ENCODE measurements at places on chromosomes 7 and 10.

- no peak overlapping the region for H3K4me3 ChIP-seq
- peaks cover 53% of the 10 kb centered on the region for H3K4me1 ChIP-seq
- H3K36me3 ChIP-seq: no peaks in the 10 kb centered on the region
These were observed 41.7 kb upstream of the DUSP5 start for GRCh38 chr10:110456046-110456445.

DNA sequence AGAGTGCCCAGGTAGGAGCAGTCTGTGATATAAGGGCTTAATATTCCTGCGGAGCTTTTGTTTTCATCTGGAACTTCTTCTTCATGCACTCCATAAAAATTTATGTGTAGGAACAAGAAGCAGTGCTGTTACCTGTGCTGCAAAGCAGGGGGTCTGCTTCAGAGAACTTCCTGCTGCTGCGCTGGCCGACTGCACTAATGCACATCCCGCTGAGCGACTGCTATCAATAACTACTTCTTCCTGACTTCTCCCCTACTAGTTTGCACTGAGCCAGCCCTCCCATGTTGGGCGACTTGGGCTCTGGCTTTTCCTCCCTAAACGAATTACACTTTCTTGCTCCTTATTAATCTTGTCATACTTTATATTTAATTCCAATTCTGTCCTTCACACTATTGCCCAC lies 150.3 kb downstream of the NEBL start:
- no peak overlapping the region for H3K4me3 ChIP-seq
- H3K27ac ChIP-seq: no peak overlapping the region
- H3K36me3 ChIP-seq: no peaks in the 10 kb centered on the region
- H3K27me3 ChIP-seq: no peaks in the 10 kb centered on the region
- DNase-seq: no peak
- no peaks in the 10 kb centered on the region for H3K4me1 ChIP-seq

GRCh38 chr10:12603766-12604470 lies 254.6 kb downstream of the CAMK1D start:
- H3K36me3 ChIP-seq: no peaks in the 10 kb centered on the region
- H3K27ac ChIP-seq: no peak overlapping the region
- H3K27me3 ChIP-seq: no peaks in the 10 kb centered on the region
- no peak overlapping the region for H3K4me3 ChIP-seq

- H3K27ac ChIP-seq: no peak overlapping the region
- H3K27me3 ChIP-seq: no peaks in the 10 kb centered on the region
- H3K4me1 ChIP-seq: no peaks in the 10 kb centered on the region
These were observed 1.4 kb upstream of the GIMAP5 start for GRCh38 chr7:150735596-150736358.

DNA sequence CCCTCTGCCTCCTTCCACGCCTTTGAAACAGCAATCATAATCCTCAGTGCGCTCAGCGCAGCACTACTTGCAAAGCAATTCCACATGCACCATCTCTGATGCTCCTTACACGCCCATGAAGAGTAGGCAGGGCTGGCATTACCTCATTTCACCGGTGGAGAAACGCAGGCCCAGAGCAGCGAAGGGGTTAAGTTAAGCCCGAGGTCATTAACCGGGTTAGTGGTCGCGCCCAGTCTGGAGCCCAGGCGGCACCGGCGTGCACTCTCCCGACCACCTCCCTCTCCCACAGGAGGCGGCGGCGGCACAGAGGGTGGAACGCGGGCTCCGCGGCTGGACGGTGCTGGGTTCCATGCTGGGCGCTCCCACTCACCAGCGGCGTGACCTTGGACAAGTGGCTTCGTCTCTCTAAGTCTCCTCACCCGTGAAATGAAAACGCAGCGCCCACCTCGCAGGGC lies 515 bp downstream of the FASTK start:
- no peaks in the 10 kb centered on the region for H3K27me3 ChIP-seq
- H3K36me3 ChIP-seq: 0 out of 2 replicates have a peak, but pooled peaks cover 3% of the 10 kb centered on the region
- H3K27ac ChIP-seq: peak overlapping the region; percentile 45
- DNase-seq: peak; percentile 43

GRCh38 chr7:99679400-99680191 lies at the start of gene CYP3A5:
Gene CYP3A5 (minus strand): TSS chr7:99679996. CDS start chr7:99679896, 100 bp downstream.
- H3K4me1 ChIP-seq: no peaks in the 10 kb centered on the region
- no peak within 1 kb of the TSS for H3K27ac ChIP-seq
- H3K36me3 ChIP-seq: no peaks in the 10 kb centered on the region
- no peak for DNase-seq

DNA sequence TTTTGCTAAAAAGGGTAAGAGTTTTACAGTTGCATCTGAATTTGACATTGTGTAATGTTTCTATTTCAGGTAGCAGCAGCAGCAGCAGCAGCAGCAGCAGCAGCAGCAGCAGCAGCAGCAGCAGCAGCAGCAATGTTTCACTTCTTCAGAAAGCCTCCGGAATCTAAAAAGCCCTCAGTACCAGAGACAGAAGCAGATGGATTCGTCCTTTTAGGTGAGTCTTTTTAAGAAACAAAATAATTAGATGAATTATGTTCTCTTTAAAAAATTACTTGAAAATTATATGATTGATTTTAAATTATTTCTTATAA lies 32.6 kb downstream of the UMAD1 start:
- peak overlapping the region; percentile 1 for H3K4me3 ChIP-seq
- no peaks in the 10 kb centered on the region for H3K36me3 ChIP-seq
- H3K27me3 ChIP-seq: no peaks in the 10 kb centered on the region
- no peak overlapping the region for H3K27ac ChIP-seq
- DNase-seq: peak; percentile 40

- H3K27me3 ChIP-seq: peaks cover 5% of the 10 kb centered on the region
- H3K27ac ChIP-seq: no peak overlapping the region
- DNase-seq: no peak
- H3K4me1 ChIP-seq: no peaks in the 10 kb centered on the region
These were observed 25.9 kb upstream of the GOLGA7B start for GRCh38 chr10:97823734-97824133.

- H3K4me1 ChIP-seq: peaks cover 13% of the 10 kb centered on the region
- H3K27ac ChIP-seq: no peak within 1 kb of the TSS
- peak; percentile 87 for DNase-seq
- H3K4me3 ChIP-seq: peak within 1 kb of the TSS; percentile 90
- no peaks in the 10 kb centered on the region for H3K27me3 ChIP-seq
- H3K36me3 ChIP-seq: no peaks in the 10 kb centered on the region
These were observed at the start of gene RTKN2 for GRCh38 chr10:62268399-62269114. Gene RTKN2 (minus strand): TSS chr10:62268844. CDS start chr10:62268610, 234 bp downstream.

GRCh38 chr10:66218981-66219587 lies 706.8 kb upstream of the LRRTM3 start:
- no peaks in the 10 kb centered on the region for H3K4me1 ChIP-seq
- no peaks in the 10 kb centered on the region for H3K27me3 ChIP-seq
- no peak for DNase-seq

GRCh38 chr7:135855846-135856245 lies 107.2 kb upstream of the FAM180A start:
- no peak overlapping the region for H3K27ac ChIP-seq
- H3K4me1 ChIP-seq: peaks cover 8% of the 10 kb centered on the region
- peak; percentile 84 for DNase-seq
- no peaks in the 10 kb centered on the region for H3K36me3 ChIP-seq
- H3K27me3 ChIP-seq: no peaks in the 10 kb centered on the region
- no peak overlapping the region for H3K4me3 ChIP-seq

GRCh38 chr7:111059833-111060232 lies 31.1 kb upstream of the LRRN3 start:
- no peaks in the 10 kb centered on the region for H3K36me3 ChIP-seq
- no peaks in the 10 kb centered on the region for H3K27me3 ChIP-seq
- H3K4me1 ChIP-seq: no peaks in the 10 kb centered on the region
- no peak overlapping the region for H3K4me3 ChIP-seq

DNA sequence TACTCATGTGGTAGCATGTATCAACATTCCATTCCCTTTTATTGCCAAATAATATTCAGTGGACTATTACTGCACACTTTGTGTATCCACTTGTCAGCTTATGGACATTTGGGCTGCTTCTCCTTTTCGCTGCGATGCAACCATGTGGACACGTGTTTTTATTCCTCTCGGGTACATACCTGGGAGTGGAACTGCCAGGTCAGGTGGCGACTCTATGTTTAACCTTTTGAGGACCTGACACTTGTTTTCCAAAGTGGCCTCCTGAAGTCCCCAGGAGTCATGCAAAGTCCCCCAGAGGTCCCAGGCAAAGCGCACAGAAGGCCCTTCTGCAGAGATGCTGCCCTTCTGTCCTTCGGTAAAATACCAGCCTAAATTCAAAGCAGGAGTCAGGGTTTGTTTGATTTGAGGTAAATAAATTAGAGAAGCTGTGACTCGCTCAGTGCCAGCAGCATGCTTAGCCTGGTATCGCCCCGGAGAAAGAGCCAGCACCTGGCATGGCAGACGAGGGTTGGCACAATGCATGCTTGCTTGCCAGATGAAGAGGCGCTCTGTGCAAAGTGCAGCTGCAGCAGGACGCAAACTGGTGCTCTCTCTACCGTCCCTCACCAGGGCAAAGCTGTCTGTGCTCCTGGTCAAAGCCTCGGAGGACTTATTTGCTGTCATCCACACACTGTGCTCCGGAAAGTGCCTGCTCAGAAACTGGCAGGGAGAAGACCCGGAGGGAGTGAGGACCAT lies 37.8 kb downstream of the HIPK2 start:
- no peaks in the 10 kb centered on the region for H3K27me3 ChIP-seq
- no peaks in the 10 kb centered on the region for H3K36me3 ChIP-seq
- no peak for DNase-seq
- H3K4me3 ChIP-seq: no peak overlapping the region

- no peak for DNase-seq
- H3K4me1 ChIP-seq: peaks cover 8% of the 10 kb centered on the region
- H3K36me3 ChIP-seq: no peaks in the 10 kb centered on the region
- no peak overlapping the region for H3K4me3 ChIP-seq
These were observed 160.6 kb upstream of the ADO start for GRCh38 chr10:62643606-62644587.

DNA sequence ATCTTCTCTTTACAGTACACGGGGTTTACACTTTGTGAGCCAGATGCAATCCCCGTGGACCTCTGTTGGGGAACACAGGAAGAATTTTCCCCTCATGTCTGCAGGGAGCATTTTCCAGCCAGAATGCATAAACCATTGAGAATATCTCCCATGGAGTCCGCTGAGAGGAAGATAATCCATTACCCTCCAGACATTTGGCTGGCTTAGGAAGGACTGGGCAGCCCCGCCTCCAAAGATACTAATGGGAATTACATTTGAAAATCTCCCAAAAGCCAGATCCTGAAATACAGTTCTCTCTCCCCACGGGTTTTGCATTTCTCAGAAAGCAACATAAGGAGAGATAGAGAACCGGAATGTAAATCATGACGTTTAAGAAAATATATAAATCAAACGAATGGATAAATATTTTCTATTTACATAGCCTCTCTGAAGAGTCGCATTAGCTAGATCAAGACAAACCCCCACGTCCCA lies 53.5 kb downstream of the TRIL start:
- H3K27ac ChIP-seq: no peak overlapping the region
- no peaks in the 10 kb centered on the region for H3K27me3 ChIP-seq
- no peak for DNase-seq
- no peak overlapping the region for H3K4me3 ChIP-seq

- H3K4me1 ChIP-seq: no peaks in the 10 kb centered on the region
- H3K36me3 ChIP-seq: no peaks in the 10 kb centered on the region
- H3K27ac ChIP-seq: no peak overlapping the region
- H3K4me3 ChIP-seq: no peak overlapping the region
- no peak for DNase-seq
- no peaks in the 10 kb centered on the region for H3K27me3 ChIP-seq
These were observed 116.6 kb upstream of the CDK1 start for GRCh38 chr10:60661637-60662036.

DNA sequence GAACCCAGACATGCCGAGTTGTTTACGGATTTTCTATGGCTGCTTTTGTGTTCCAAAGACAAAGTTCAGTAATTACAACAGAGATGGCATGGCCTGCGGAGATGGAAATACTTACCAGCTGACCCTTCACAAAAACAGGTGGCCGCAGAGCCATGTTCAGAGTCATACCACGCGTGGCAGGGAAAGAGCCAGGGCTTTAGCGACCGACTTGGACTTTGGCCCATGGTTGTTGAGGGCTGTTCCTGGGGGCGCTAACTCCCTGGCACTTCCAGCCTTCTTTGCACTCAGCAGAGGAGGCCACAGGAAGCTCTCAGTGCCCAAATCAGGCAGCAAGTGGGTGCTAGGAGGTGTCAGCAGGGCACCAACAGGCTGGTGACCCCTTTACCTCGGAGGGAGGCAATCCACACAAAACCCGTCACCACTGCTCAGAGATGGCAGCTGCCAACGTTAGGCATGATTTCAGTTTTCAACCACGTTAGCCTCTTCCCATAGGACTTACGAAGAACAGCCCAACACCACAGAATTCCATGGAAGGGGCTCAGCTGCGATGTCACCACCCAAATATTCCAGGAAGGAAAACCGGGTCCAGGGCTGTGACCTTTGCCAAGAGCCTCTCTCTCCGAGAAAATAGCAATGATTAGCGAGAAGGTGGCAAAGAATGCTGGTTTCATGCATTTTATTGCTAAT lies 21.4 kb upstream of the CNPY1 start:
- H3K36me3 ChIP-seq: no peaks in the 10 kb centered on the region
- peaks cover 69% of the 10 kb centered on the region for H3K27me3 ChIP-seq
- H3K4me3 ChIP-seq: no peak overlapping the region
- no peak overlapping the region for H3K27ac ChIP-seq
- DNase-seq: no peak
- H3K4me1 ChIP-seq: no peaks in the 10 kb centered on the region

GRCh38 chr10:5514226-5514850 lies 10.4 kb upstream of the CALML3 start:
- no peak for DNase-seq
- H3K27ac ChIP-seq: no peak overlapping the region
- no peaks in the 10 kb centered on the region for H3K4me1 ChIP-seq

GRCh38 chr10:112526139-112526538 lies 79.1 kb downstream of the VTI1A start:
- no peak for DNase-seq
- H3K4me3 ChIP-seq: no peak overlapping the region
- H3K4me1 ChIP-seq: no peaks in the 10 kb centered on the region
- H3K27ac ChIP-seq: no peak overlapping the region
- no peaks in the 10 kb centered on the region for H3K36me3 ChIP-seq

GRCh38 chr10:35135861-35136260 lies 9.2 kb downstream of the CREM start:
- no peak for DNase-seq
- no peak overlapping the region for H3K27ac ChIP-seq
- no peaks in the 10 kb centered on the region for H3K36me3 ChIP-seq
- peaks cover 14% of the 10 kb centered on the region for H3K4me1 ChIP-seq
- no peaks in the 10 kb centered on the region for H3K27me3 ChIP-seq

DNA sequence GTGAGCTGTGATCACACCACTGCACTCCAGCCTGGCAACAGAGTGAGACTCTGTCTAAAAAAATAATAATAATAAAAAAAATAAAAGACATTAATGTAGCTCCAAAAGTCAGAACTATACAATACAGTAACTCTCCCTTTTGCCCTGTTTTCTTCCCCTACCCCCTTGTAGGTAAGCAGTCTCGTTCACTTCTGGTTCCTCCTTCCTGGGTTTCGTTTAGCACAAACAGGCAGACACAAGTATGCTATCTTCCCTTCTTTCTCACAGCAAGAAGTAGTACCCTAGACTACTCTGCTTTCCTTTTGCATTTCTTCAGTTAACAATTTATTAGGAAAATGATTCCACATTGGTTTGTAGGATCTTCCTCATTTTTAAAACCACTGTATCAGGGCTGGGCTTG lies 33.1 kb downstream of the PDSS1 start:
- no peaks in the 10 kb centered on the region for H3K4me1 ChIP-seq
- H3K27ac ChIP-seq: no peak overlapping the region
- H3K36me3 ChIP-seq: peaks cover 6% of the 10 kb centered on the region
- no peak for DNase-seq

Measured in MM.1S (cell line).